ENCODE measurements at places on chromosomes 1 and 21.

DNA sequence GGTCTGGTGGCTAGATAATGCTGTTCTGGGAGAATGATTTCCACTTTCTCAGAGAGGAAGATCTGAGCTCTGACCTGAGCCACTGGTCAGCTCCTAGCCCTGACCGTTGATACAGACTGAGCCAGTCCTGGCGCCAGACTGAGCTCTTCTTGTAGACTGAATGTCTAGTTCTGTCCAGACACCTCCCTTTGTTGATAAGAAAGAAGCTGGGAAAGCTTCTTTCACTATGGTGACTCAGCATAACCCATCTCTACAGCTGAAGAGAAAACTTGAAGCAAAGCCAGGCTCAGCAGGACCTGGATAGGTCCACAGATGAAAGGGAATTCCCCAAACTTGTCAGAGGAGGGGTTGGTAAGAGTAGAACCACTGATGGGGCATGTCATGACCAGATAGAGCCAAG, 9.9 kb upstream of the TRABD2B start:
- no peak for DNase-seq

DNA sequence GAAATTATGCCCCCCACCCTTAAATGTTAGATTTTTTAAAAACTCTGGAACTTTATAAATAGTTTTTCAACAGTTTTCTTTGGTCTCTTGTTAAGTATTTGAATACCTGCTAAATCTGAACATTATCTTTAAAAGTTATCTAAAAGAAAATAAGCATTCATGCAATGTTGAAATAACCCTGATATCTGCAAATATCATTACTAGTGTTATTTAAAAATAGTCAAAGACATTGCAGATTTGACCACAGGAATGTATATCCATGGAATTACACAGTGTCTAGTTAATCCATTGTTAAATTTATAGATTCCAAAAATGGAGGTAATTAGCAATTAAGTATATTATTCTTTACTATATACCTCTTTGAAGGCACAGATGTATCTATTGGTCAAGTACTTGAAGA, 42.0 kb downstream of the PRRX1 start:
- no peak for DNase-seq

DNA sequence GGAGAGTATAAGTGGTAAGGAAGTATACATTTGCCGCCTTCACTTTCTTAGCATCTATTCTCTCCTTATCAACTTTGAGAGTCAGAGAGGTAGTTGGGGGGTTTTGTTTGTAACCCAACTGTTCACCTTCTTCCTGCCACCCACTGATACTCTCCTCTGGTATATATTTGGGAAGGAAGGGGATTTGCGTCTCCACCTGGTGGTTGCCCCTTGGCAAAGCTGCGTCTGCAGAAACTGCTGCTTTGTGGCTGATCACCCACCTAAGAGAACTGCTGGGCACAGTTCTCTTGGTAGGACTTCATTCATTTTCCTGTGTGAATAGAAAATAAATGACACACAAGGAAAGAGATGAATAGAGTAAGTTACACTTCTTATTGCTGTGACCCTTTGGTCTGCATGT, 87.0 kb downstream of the SYT14 start:
- no peak for DNase-seq

- no peak for DNase-seq
Measured at GRCh38 chr1:52562766-52563165, 9.9 kb upstream of the TUT4 start.

GRCh38 chr1:6123816-6124215, 56.3 kb downstream of the CHD5 start:
- DNase-seq: no peak

GRCh38 chr1:40985161-40985560, 5.7 kb downstream of the CTPS1 start:
- no peak for DNase-seq

DNA sequence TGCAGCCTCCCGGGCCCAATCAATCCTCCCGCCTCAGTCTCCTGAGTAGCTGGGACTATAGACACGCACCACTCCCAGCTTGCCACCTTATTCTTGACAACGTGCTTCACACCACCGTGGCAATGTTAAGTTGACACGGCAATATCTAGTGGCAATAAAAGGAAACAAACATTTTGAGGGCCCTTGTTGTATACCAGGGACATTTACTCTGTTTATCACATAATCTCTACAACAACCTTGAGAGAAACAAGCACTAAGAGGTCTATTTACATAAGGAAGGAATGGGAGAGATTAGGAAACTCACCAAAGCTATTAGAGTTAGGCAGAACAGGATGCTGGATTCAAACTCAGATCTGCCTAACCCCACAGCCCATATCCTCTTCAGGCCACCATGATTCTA, 3.1 kb downstream of the KLHDC8A start:
- DNase-seq: no peak

DNA sequence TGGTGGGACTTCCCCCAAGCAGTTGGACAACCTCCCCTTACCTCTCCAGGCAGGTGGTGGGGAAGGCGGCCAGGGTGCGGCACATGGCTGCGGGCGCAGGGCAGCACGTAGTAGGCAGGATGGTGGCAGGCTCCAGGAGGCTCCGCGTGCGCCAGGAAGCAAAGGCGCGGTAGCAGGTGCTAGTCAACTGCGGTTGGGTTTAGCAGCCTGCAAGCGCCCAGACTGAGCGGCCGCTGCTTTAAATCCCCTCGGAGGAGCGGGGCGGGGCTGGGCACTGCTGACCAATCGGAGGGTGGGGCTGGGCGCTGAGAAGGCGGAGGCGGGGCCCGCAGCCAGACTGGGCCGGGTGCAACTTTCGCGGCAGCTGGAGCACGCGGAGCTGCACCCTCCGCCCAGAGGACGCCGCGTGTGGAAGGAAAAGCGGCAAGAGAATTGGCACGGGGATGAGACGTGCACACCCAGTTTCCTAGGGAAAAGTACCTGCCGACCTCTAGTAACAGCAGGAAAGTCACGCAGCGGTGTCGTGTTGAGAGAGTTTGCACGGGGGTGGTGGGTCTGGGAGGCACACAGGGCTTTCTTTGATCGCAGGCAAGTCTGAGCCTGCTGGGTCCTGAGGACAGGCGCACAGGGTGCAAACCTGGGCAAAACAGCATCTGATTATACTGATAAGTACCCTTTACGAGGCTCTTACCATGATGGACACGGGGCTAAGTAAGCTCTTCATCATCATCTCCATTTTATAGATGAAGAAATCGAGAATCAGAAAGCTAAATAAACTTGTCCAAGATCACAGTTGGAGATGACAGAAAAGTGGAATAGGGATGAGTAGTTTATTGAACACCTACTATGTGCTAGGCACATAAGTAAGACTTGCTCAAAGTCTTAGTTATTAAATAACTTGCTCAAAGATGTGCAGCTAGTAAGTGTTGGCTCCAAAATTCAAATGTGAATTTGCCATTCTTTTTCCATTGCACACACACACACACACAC, at the start of gene RGS16:
TSS of gene RGS16 (minus strand) at position 215 of the 990 bp plus-strand sequence. CDS start at position 85, 130 bp downstream.
- peak; percentile 80 for DNase-seq
